ENCODE measurements at places on chromosomes 1 and 21. TPM values are rescaled to one million over a fixed set of nuclear protein-coding genes. Genes with fewer than 3 reads are reported as not detected.
A peak's percentile ranks its signal among the peaks of the same experiment; 100 is the strongest.

The TNNT2 gene
- not detected for total RNA-seq

The CHI3L1 gene
- not detected for total RNA-seq

The SPRR5 gene
- not detected for total RNA-seq

GRCh38 chr21:15894596-15894995 is 164.8 kb downstream of the USP25 start:
- peak; percentile 15 for DNase-seq

DNA sequence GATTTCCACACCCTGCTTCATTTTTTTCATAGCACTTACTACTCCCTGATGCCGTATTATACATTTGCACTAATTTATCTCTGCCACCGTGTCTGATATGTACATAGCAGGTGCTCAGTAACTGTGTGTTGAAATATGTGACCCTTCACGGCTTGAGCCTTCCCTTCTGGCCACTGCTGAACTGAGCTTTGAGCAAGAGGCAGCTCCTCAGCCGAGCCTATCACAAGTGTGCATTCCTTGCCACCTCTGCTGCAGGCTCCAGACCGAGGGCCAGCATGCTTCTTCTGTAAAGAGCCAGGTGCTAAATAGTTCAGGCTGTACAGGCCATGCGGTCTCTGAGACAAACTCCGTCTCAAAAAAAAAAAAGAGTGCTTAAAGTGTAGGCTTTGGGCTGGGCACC is 22.6 kb downstream of the PLEKHM2 start:
- no peak for DNase-seq

DNA sequence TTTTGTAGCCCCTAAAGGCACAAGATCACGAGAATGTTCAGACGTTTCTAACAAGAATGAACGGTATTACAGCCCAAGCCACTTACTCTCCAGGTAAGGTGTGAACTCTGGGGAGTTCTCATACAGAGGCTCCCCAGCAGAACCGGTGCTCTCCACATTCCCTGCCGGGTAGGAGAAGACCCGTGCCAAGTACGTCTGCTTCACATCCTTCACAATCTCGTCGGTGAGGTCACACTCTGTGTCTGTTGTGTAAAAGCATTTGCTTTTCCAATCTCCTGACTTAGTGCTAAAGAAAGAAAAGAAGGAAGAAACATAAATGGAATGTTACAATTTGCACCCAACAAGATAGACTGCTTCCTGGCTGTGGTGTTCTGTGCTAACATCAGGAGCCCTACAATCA is 5.7 kb downstream of the F3 start:
- no peak for DNase-seq

DNA sequence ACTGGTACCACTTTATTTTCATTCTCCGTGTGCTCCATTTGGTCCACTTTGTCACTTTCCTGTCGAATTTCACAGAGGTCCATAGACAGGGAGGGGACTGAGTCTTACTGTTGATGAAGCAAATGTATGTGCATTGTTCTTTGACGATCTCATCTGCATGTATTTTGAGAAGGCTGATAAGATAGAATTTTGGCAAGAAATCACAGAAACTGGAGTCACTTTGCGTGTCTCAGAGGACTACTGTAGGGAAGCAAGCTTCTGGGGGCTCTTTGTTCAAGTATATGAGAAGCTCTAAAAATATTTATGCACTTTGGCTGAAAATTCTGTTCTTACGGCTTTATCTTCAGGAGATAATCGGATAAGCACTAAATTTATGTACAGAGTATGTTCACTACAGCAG is 78.1 kb downstream of the PCBP3 start:
- no peak for DNase-seq

All from RPMI7951 (cell line).